ENCODE measurements at places on chromosomes 6 and 20.
A peak's percentile ranks its signal among the peaks of the same experiment; 100 is the strongest.

GRCh38 chr6:149138089-149138488, 179.4 kb upstream of the TAB2 start:
- DNase-seq, result no peak

GRCh38 chr6:152977556-152977955, 5.3 kb downstream of the FBXO5 start:
- DNase-seq, result no peak

GRCh38 chr6:81253821-81254220, 498.7 kb downstream of the TENT5A start:
- DNase-seq, result no peak

DNA sequence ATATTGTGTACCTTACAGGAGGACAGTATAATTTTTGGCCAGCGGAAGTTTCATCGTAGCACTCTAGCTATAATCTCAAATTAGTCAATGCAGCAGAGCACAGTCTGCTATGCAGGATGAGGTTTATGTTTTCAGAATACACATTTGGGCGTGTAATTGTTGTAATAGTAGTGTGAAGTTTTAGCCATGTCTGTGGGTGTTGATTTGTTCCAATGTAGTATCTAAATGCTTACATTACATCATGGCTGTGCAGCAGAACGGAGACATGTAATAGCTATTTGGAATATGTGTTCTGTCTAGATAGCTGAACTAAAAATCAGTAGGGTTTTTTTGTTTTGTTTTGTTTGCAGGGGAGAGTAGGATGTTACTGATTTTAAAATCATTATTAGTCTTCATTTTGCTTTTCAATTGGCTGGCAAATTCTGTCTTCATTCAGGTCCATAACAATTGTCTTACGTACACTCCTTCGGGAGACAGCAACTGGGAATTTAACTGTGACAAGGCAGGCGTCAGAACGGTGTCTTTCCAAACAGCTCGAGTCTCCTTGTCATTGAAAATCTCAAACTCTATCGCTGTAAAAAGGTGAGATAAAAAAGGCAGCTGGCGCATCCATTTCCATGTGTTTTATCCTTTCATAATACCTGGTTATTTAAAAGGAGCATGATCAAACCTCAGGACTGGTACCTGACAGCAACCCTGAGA, 65.1 kb upstream of the CDH4 start:
- DNase-seq, result no peak

- peak; percentile 59 for DNase-seq
These were observed 252.9 kb upstream of the KCNG1 start for GRCh38 chr20:51275826-51276225.

GRCh38 chr6:43368259-43369160, 937 bp downstream of the ZNF318 start:
- peak; percentile 27 for DNase-seq

DNA sequence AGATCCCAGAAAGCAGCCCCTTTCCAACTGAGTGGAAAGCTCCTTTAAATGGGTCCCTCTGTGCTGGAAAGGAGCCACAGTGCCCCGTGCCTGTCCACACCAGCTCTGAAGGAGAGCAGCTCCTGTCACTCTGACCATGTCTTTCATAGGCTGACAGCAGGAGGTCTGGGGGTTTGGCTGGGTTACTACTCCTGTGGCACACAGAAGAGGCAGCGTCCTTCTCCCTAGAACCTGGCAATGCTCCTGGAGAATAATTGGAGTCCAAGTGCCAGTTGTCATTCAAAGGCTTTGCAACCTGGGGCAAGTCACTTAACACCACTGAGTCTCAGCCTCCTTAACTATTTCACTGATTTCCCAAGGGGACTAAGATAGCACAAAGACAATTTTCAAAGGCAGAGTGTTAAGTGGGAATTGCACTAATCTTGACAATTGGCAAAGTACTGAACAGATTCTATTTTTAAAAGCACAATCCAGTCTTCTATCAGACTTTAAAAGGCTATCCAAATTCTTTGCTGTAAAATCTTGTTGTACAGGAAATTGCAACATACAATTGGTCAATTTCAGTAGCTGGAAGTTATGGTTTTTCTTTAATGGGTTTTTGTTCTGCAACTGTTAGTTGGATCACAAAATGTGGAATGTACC, 457.2 kb downstream of the KIF16B start:
- no peak for DNase-seq

- DNase-seq, result no peak
These were observed 30.9 kb downstream of the MKKS start for GRCh38 chr20:10402938-10403608.
